ENCODE measurements at places on chromosomes 1 and 21.

DNA sequence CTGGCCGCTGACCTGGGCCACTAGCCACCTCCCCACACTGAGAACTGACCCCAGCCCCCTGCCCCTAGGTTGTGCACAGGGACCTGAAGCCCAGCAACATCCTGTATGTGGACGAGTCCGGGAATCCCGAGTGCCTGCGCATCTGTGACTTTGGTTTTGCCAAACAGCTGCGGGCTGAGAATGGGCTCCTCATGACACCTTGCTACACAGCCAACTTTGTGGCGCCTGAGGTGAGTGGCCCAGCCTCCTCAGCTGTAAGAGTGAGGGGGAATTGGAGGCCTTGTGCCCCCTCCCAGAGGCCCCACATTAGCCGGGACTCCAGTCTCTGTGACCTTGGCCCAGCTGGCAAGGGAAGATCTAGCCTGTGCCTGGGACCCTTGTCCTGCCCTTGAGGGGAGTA, 41.8 kb downstream of the RPS6KA1 start:
- no peak for DNase-seq

GRCh38 chr1:119882132-119883049, 13.9 kb downstream of the ADAM30 start:
- DNase-seq = peak; percentile 38

- no peak for DNase-seq
Observed at GRCh38 chr1:41315871-41316270, 45.4 kb upstream of the FOXO6 start.

DNA sequence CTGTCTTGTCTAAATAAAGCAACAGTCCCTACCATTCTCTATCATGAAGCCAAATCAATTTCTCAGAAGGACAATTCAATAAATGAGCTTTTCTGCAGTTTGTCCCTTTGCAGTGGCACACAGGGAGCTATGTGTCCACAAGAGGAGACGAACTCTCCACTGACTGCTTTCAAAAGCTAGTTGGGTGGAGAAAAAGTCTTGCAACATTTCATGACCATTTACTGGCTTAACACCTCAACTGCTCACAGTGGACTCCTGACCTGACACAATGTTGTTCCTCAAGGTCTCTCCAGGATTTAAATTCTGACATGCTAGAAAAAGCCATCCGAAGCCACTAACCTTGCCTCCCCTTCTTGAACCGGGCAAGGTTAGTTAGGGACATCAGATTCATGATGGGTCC, 111.7 kb downstream of the TIAM1 start:
- DNase-seq = no peak

DNA sequence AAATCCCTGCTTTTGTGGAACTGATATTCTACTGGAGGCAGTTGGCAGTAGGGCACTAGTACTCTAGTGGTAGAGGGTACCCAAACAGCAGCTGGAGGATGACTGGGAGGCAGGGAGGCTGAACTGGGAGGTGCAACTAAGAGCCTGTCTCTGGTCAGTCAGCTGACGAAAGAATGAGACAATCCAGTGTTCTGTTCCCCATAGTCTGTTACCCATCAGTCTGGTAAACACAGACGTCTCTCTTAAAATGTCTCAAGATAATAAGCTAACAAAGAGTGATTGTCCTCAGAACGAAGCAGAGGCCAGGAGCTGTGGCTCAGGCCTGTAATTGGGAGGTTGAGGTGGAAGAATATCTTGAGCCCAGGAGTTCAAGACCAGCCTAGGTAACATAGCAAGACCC, 30.4 kb downstream of the TFAP2E start:
- no peak for DNase-seq

- DNase-seq = no peak
Observed at GRCh38 chr1:70542856-70543255, 131.8 kb downstream of the CTH start.

DNA sequence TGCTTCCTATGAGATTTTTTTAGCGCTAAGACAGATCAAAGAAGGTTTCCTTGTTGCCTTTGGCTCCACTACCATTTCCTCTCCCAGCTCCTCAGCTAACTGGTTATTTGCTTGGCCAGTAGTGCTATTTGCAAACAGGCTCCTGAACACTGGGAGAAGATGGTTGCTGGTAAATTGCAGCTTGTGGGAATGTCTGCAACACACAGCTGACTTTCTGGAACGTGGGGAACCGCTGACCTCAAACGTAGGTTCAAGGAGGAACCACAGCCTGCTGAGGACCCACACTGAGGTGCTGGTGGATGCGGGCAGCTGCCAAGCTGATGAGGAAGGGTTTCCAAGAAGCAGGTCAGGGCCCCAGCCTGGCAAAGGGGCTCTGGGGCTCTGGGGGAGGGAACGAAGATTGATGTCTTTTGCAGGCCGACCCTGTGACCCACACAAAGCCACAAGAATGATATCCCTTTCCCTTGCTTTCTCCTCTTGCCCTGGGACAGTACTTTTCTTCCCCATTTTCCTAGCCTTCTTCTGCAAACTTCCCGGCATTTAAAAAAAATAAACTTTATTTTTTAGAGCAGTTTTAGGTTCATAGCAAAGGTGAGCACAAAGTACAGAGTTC, 24.8 kb downstream of the GNG4 start:
- peak; percentile 70 for DNase-seq

DNA sequence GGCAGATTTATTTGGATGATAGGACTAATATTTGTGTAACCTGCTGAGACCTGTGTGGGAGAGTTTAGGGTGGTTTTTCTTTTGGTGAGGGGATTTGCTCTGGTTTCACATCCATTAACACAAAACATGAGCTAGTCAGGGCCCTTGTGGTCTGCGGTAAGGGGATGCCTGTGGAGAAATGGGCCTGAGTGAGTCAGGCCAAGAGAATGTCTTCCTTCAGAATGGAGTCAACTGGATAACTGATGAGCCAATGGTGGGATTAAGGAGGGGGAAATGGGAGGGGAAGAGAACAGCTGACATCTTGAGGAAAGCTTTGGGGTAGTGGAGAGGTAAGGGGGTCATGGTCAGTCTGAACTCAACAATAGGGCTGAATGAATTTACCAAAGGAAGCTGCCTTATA, 13.9 kb downstream of the WNT2B start:
- peak; percentile 96 for DNase-seq

DNA sequence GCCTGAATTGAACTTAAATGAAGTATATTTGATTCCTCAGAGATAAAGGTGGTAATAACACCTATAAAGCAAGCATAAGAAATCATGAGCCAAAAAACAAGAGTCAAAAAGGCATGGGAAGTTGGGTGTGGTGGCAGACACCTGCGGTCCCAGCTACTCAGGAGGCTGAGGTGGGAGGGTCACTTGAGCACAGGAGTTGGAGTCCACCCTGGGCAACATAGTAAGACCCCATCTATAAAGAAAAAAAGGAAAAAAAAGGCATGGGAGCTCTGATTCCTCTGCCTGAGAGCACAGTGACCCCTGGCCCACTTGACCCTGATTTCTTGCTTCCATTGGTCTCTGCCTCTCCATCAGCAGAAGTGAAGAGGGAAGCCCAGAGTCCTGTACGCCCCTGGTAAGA, 40.3 kb downstream of the MT1HL1 start:
- DNase-seq = no peak

DNA sequence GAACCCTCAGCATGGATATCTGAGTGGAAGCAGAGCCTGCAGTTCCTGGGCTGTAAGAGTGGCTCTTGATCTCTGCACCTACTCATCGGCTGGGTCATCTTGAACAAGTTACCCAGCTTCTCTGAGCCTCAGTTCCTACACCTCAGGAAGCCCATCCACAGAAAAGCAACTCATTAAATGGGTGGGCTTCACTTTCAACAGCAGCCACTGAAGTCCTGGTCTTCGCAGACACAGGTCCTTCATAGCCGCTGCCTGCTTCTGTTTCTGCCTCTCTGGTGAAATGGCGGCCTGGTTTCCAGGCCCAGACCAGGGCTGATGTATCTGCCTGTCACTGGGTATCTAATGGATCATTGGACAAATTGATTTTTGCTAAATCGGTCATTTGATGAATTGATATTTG, 571.4 kb downstream of the PTPRU start:
- no peak for DNase-seq

DNA sequence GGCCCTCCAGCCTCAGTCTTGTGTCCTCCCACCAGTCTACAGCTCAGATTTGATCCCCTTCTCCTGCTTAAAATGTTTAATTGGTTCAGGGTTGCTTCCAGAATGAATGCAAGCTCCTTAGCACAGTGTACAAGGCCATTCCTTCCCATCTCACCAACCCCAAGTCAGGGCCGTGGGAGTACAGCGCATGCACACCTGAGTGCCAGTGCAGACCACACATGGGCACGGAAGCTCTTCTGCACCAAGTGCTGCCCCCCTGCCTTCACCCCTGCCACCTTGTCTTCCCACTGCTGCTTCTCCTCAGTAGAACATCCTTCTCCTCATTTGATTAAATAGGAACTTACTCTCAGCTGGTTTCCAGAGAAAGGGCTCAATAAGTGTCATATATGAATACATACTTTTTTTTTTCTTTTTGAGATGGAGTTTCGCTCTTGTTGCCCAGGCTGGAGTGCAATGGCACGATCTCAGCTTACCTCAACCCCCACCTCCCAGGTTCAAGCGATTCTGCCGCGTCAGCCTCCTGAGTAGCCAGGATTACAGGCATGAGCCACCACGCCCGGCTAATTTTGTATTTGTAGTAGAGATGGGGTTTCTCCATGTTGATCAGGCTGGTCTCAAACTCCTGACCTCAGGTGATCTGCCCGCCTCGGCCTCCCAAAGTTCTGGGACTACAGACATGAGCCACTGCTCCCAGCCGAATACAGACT, 9.3 kb downstream of the PMF1 start:
- DNase-seq = no peak

GRCh38 chr1:183414365-183414764, 3.8 kb downstream of the NMNAT2 start:
- no peak for DNase-seq

- no peak for DNase-seq
Observed at GRCh38 chr1:111988743-111989453, 570 bp downstream of the KCND3 start.

DNA sequence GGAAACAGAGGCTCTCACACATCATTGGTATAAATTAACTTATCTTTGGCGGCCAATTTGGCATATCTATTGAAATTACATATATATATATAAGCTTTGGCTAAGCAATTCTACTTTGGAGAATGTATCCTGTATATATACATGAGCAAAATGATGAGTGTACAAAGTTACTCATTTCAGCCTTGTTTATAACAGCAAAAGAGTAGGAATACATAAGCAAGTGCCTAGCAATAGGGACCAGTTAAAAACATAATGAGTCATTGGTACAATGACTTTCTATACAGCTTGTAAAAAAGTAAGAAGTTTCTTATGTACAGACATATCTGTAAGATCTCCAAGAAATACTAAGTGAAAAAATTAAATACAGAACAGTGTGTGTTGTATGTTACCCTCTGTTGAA, 190.8 kb downstream of the LTN1 start:
- peak; percentile 44 for DNase-seq

DNA sequence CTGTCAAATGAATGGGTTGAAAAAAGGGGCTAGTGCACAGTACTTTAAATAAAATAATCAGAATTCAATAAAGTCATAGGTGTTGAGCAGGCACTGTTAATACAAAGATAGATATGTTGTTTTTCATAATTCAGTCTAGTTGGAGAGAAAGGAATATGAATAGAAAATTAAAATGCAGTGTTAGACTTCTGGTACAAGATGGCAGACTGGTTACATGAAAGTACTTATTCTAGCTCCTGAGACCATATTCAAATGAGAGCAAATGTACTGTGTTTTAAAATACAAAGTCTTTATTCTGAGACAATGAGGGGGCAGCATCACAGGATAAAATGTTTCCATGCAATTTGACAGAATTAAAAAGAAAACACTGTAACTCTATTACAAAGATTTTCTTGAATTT, 542.1 kb downstream of the COL11A1 start:
- DNase-seq = no peak

DNA sequence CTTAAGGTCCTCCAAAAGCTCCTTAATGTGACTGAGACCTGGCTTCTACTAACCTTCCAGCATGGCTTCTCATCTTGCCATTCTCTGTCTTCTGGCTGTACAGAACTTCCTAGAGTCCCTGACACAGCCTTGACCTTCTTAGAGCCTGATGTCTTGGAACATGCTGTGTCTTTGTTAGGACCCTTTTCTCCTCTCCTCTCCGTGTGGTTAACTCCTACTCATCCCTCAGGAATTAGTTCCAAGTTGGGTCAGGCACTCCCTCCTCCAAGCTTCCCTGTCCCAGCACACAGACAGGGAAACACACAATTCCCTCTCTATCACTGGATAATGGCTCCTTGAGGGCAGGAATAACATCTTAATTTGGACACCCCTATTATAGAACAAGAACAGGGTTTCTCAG, 275.4 kb upstream of the USP24 start:
- peak; percentile 89 for DNase-seq

DNA sequence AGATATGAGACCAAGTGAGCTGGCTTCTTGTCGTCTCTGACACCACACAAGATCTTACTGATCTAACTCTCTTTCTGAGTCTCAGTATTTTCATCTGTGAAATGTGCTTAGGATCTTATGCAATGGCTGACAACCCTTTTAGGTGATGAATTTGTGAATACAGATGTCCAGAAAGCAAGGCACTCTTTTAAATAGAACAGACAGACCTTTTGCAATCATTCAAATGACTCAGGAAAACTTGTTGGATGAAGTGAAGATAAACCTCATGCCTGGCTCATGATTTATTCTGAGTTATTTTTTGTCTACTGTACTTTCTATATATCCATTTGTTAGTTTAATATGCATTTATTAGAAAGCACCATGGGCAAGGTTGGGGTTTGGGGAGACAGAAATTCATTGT, 411.3 kb downstream of the PTPRU start:
- no peak for DNase-seq

DNA sequence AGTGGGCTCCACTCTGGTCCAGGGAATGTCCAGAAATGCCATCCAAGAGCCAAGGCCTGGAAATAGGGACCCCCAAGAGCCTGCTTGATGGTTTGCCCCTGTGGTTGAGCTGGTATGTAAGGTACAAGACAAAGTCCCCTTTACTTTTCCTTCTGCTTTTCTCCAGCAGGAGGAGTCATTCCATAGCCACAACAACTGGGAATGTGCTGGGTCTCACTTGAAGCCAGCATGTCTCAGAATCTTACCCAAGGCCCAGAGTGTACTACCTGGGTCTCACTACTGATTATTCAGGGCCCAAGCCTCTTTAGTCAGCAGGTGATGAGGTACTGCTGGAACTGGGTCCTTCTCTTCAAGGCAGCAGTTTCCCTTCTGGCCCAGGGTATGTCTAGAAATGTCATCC, 62.1 kb upstream of the CD55 start:
- peak; percentile 47 for DNase-seq

DNA sequence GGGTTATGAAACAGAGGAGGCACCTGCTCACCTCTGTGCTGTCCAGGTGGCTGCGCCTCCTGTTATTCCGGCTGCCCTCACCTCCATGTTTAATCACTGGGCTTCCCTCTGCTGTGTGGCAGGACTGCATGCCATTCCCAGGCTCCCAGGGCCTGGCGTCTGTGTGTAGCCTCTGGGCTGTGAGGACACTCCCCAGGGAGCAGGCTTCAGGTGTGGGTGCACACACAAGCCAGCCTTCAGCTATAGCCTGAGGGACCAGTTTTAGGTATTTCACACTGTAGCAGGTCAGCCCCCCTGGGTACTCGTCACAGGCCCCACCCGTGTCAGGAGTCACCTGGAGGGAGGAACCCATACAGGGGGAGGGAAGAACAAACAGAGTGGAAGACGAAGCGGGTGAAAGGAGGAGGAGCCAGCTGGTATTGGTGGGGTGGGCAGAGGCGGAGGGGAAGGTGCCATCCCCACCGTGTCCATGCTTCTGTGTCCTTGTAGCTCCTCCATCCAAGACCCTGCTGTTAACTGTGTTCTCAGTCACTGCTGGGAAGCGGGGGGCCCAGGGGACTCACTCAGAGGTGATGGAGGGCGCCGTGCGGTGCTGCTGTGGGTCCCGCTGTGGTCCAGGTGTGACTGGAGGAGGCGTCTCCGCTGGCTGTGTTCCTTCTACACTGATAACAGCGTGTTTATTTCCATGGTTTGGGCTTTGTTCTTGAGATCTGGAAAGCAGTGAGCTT, 158.6 kb downstream of the PGBD5 start:
- no peak for DNase-seq
